ENCODE measurements at places on chromosomes 13 and 19.
A peak's percentile ranks its signal among the peaks of the same experiment; 100 is the strongest.

- no peak for DNase-seq
Measured at GRCh38 chr19:48853483-48853882, 14.9 kb downstream of the PLEKHA4 start.

- no peak for DNase-seq
Measured at GRCh38 chr13:111562716-111563115, 242.3 kb downstream of the TEX29 start.

DNA sequence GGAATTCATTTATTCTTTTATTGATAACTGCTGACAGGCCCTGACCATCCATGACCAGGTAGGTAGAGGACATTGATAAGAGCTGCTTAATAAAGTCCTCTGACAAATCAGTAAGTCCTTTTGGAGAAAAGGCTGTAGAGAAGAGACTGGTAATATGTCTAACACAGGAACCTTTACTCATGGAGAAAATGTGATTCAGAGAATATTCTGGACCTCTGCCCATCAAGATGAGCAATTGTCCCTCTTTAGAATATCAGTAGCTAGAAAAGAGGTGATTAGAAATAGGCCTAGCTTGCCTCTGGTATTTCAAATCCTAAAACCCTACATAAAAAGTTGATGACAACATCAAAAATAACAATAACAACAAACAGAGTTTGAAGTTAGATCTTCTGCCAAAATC lies 642.3 kb downstream of the TBC1D4 start:
- DNase-seq, result no peak

GRCh38 chr19:5575590-5575989 lies 7.8 kb upstream of the TINCR start:
- DNase-seq, result no peak

- peak; percentile 93 for DNase-seq
Measured at GRCh38 chr19:50679177-50680125, 30.2 kb downstream of the C19orf81 start.

DNA sequence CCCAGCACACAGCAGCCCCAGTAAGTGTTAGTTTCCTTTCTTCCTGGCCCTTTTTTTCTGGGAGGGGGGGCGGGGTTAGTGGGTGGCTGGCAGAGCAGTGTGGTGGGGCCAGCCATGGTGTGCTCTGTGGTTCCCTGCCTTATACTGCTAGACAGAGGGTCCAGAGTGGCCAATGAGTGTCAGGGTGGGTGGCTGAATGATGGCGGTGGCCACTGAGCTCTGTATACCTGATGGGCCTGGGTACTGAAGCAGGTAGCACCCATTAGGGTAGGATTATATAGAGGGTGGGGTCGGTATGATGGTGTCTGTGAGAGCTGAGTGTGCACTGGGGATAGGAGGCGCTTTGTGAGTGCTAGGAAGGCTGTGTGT lies 13.8 kb downstream of the CIC start:
- DNase-seq, result no peak

DNA sequence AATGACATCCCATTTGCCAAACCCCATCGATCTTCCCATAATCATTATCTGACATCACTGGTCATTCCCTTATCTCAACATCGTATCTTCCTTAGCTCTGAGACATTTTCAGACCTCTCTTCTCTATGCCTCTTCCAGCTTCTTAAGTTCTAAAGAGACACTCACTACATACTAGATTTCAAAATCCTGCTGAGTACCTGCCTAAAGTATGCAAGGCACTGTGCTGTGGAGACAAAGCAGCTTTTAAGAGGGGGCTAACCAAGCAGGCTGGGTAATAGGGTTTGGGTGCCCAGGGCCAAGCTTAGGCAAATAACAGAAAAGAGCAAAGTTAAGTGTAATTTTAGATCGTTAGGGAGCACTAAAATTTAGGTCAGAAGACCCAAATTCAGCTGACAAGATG lies 3.4 kb upstream of the POMP start:
- no peak for DNase-seq

DNA sequence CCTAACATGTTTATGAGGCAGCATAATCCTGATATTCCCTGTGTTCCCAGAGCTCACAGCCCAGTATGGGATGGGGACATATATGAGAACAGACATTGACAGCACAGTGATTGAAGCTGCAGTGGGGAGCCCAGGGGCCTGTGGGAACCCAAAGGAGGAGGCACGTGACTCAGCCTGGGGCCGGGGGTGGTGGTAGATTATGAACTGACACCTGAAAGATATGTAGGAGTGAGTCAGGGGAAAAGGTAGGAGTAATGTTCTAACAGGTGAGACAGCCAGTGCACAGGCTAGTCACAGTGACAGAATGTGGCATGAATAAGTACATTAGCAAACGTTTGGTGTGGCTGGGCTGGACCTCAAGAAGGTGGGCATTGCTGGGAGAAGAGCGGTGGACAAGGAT lies 29.0 kb downstream of the CKM start:
- no peak for DNase-seq

DNA sequence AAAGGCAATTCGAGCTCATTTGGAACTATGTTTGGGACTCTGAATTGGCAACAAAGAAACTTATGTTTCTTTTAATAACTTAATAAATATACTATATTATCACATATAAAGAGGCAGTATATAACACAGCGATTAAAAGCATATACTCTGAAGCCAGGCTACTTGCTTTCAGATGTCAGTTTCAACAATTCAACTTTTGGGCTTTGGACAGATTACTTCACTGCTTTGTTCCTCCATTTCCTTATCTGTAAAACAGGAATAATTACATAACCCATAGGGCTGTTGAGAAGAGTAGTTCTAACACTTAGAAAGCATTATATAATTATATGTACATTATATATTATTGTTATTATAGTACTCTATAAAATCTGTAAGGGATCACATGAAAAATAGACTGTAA lies 107.2 kb downstream of the EDNRB start:
- DNase-seq, result no peak

GRCh38 chr13:113819731-113820715 lies 43.9 kb downstream of the GAS6 start:
- no peak for DNase-seq

DNA sequence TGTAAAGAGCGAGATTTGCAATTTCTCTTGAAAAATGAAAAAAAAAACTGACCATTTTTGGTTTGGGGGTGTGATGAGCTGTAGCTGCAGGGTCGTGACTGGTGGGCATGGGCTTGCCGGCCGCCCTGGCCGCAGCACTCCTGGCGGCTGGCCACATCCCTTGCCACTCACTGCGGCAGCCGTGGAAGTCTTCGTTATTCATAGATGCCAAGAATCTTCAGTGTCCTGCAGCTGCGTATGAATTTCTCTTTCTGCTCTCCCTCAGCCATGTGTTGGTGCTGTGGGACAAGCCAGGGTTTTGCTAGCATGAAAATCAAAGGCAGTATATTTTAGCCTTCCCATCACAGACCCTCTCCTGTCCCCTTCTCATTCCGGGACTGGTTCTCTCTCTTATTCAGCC lies 151.7 kb upstream of the TSHZ3 start:
- DNase-seq, result no peak

DNA sequence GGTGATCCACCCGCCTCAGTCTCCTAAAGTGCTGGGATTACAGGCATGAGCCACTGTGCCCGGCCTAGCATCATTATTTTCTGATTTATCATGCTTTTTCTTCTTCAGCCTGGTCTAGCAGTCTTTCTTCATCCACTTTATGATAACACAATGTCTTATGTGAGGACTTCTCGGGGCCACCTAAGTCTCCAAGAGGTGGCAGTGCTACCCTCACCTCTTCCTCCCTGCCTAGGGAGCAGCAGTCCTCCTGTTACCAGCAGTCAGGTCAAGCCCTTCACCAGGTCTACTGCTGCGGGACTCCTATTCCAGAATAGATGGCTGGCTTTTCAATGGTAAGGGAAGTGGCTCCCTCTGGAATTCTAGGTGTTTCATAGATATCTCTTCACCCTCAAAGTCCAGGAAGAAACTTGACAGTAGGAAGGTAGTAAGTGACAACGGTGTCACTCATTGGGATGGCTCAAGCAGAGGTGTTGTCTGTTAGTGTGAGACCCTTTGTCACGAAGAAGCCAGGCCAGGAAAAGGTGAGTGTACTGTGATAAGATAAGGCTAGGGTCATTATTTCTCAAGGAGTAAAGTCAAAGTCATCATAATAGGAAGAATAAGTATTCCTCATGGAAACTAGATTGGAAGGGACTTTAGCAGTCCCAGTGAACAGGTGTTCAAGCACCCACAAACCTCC lies 164.0 kb downstream of the KLF5 start:
- no peak for DNase-seq

- DNase-seq, result no peak
Measured at GRCh38 chr19:28012361-28012760, 1200.6 kb downstream of the UQCRFS1 start.

DNA sequence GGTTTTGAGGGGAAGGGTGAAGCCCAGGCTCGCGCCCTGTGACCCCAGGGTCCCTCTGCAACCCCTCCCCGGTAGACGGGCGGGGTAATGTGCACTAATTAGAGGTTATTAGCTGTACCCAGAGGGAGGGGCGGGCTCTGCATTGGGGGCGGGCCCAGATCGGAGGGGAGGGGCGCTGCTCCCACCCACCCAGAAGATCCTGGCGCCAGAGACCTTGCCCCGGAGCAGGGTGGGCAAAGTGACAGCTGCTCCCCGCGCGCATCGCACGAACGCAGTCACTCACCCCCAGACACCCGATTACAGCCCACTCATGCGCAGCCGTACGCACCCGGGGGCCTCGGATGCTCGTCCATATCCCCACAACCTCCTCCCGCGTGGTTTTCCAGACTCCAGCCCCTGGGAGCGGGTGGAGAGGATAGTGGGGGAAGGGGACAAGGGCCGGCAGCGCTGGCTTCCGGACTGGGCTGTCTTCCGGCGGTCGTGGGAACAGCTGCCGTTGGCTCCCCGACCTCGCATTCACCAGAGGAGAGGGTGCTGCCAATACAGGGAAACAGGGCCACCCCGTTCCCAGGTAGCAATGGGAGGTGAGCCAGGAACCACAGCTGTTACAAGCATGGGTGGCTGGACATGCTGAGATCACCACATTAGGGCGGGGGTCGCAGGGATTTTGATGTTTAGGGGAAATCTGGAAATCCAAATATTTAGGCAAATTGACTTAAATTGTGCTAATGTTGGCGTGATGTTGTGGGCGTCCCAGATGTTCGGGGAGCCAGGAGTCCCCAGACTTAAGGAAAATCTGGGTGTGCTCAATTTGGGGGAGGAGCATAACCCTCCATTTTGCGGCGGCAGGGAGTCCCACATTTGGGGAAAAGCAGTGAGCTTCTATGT lies 2.9 kb upstream of the HOOK2 start:
- DNase-seq, result no peak

GRCh38 chr19:32869966-32870573 lies 503 bp upstream of the SLC7A9 start:
- DNase-seq, result no peak

GRCh38 chr13:113425941-113426590 lies 27.2 kb downstream of the ADPRHL1 start:
- DNase-seq, result no peak

DNA sequence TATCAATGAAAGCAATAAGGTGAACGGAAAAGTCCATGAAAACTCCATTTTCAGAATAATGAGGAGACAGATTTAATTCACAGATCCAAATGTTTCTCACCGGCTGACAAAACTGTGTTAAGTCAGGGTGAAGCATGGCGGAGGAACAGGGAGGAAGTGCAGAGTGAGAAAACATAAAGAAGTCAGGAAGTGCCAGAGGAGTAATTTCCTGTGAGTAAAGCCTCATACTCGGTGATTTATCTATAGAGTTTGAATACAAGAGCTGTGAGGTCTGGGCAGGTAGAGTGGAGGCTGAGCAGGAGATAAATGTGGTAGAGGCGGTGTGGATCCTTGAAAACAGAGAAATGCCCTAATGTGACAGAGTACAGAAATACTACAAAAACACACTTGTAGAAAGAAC lies 11.4 kb downstream of the CARD8 start:
- DNase-seq, result no peak

- no peak for DNase-seq
Measured at GRCh38 chr13:109783815-109784589, 2.4 kb downstream of the IRS2 start.

DNA sequence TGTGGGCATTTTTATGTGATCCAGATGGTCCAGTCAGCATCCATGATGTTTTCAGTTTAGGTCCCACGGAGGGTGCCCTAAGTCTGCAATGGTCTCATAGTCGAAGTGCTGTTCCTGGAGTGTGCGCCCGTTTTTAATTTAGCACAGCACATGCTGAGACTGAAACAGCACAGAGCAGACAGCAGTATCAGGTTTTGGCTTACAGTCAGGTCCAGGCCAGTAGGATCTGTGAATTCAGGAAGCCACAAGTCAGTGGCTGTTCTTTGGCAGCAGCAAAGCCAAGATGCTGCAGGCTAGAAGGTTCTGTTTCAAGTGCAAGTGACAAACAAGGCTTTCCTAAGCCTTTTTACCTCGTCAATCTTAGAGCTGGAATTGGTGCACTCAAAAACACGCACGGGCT lies 18.3 kb downstream of the FBXO27 start:
- DNase-seq, result no peak

DNA sequence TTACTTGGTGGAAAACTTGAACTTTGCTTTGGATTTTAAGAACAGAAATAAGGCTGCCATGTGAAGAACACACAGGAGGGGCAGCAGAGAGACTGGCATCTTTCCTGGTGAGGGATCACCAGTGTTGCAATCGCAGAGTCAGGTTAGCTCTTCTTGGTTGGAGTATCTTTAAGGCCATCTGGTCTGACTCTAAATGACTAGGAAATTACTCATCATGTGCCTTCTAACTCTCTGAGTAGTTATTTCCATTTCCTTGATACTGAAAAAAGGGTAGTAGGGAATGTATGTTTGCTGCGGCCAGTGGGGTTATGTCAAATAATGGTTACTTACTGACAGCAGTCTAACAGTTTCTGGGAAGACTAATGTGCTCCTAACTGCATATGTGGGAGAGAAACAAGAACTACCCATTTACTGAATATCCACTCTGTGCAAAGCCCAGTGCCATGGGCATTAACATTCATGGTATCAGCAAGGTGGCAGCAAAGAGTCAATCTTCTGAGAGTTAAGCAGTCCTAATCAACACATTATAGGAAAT lies 122.1 kb downstream of the COG6 start:
- peak; percentile 20 for DNase-seq

- DNase-seq, result no peak
Measured at GRCh38 chr19:32818536-32818935, 51.0 kb downstream of the SLC7A9 start.

DNA sequence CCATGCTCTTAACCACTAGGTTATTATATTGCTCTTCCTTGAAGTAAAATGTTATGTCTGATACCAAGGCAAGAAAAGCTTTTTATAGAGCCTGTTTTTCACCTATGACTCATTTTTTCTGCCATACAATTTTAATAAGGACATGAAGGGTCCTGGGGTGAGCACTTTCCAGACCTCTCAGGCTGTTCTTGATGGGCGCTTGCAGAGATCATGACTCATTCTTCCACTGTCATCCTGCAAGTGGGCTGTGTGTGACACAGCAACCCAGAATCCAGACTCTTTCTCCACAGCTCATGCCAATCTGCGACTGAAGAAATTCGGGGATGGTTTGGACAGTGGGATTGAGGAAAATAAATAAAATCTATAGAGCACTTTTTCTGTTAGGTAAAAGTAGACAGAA lies 506.7 kb upstream of the NBEA start:
- DNase-seq, result peak; percentile 17
